ENCODE measurements at places on chromosomes 2 and 18. TPM values are rescaled to one million over a fixed set of nuclear protein-coding genes. Genes with fewer than 3 reads are reported as not detected.

DNA sequence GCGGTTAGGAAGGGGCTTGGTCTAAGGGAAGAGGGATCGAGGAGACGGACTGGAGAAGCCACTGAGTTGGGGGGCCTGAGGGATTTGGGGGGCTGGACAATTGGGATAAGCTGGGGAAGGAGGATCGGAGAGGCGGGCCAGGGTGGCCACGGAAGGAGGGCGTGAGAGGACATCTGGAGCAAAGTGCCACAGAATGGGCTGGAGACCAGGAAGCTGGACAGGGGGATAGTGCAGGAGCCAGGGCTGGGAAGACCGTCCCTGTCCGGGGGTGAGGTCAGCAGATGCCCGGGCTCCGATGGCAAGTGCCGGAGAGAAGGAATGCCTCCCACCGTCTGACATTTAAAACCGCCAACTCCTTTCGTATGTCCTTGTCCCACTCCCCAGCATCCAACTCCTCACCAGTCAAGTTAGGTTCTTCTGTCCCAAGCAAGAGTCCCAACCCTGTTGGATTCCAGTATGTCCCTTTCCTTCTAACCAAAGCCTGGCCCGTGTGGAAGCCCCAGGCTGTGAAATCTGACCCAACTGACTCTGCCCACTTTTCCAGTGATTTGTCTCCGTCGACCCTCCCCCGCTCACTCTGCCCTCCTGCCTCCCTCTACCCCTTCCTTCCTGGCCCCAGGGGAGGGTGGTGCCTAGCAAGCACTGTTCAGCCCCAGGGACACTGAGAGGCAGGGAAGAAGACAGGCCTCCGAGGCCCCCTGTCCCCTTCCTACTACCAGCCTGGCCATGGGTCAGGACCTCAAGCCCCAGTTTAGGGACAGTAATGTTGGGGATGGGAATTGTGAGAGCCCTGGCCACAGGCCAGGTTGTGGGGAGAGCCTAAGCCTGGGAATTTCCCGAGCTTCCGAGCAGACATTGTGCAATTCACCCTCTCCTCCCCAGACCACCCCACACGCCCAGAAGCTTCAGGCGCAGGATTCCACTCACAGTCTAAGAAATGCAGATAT, 31.5 kb upstream of the TMBIM1 start:
- peak overlapping the region; percentile 60 for H3K4me3 ChIP-seq
- no peak overlapping the region for H3K27ac ChIP-seq
- H3K27me3 ChIP-seq, result no peaks in the 10 kb centered on the region
- no peaks in the 10 kb centered on the region for H3K36me3 ChIP-seq
- H3K4me1 ChIP-seq, result peaks cover 22% of the 10 kb centered on the region
- peak; percentile 53 for DNase-seq

DNA sequence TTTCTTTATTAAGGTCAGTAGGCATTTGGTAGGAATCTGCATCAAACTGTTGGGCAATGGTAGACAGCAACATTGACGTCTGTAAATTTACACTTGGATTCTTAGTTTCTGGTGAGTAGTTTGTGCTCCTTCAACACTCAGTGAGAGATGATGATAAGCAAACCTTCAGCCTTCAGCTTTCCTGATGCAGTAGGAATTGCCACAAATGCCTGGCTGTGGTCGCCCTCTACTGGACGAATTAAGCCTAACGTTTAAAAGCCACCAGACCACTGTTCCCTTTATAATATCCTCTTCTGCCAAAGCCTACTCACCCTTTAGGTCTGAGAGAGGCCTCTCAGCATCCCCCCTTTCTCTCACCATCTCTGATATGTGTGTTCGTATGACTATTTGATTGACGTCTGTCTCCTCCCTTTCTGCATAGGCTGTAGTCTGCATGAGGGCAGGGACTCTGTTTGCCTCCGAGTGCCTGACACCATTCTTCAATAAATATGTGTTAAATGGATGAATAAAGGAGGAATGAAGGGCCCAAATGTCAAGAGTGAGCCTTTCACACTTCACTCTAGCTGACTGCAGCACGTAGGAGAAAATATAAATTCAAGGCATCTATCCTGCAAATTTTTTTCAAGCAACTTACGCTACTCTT, 47.0 kb upstream of the PLEKHM3 start:
- peaks cover 4% of the 10 kb centered on the region for H3K4me1 ChIP-seq
- no peak overlapping the region for H3K4me3 ChIP-seq
- DNase-seq, result peak; percentile 60
- no peaks in the 10 kb centered on the region for H3K36me3 ChIP-seq
- no peaks in the 10 kb centered on the region for H3K27me3 ChIP-seq

DNA sequence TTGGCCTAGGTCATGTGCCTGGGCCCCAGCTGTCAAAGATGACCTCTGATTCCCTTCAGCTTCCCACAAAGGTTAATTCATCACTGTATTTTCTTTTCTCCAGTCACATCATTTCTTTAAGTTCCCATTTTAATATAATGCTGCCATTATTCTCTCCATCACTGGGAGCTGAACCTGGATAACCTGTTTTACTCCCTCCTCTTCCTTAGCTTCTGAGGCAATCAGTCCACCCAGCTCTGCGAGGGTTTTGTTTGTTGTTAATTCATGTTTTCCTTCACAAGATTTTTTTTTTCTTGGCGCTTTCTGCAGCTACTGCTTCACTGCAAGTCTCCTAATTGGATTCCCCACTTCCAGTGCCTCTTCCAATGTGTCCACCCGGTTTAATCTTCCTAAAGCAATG, 5.1 kb upstream of the EML4 start:
- no peak overlapping the region for H3K4me3 ChIP-seq
- DNase-seq, result no peak
- H3K4me1 ChIP-seq, result peaks cover 3% of the 10 kb centered on the region

DNA sequence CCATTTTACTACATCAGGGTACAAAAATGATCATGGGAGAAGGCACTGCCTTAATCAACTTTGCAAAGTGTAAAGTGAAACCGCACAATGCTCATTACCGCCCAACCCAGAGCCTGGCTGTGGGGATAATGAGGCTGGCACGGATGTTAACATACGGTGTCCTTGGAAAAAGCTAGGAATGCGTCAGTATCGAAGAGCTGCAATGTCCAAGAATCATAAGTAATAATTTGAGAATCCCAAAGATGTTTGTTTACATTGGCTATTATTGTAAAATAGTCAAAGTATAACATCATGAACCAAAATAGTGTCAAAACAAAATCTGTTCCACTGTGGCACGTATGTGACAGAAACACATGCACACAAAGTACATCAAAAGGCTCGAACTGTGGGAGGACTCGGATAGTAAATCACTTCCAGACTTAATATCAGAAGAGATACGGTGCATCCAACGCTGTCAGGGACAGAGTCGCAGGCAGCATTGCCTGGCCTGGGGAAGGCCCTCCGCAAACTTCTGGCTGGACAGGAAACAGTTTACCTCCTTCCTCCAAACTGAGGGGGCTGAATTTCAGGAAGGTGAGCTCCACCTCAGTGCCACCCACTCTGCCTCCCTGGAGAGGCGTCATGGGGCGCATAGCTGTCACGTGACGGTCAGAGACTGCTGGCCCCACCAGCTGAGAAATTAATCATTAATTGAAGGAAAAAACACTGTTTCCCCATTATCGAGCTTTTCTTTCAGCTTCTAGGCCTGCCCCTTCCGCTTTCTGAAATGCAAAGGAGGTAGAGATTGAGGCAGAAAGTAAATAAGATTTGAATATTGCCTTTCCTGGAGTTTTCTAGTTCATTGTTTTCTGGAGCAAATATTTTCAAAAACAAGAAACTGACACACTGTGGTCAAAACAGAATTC, 1.8 kb upstream of the ID2 start:
- H3K27me3 ChIP-seq, result no peaks in the 10 kb centered on the region
- H3K27ac ChIP-seq, result peak overlapping the region; percentile 100

The ALPP gene
- not detected for total RNA-seq

DNA sequence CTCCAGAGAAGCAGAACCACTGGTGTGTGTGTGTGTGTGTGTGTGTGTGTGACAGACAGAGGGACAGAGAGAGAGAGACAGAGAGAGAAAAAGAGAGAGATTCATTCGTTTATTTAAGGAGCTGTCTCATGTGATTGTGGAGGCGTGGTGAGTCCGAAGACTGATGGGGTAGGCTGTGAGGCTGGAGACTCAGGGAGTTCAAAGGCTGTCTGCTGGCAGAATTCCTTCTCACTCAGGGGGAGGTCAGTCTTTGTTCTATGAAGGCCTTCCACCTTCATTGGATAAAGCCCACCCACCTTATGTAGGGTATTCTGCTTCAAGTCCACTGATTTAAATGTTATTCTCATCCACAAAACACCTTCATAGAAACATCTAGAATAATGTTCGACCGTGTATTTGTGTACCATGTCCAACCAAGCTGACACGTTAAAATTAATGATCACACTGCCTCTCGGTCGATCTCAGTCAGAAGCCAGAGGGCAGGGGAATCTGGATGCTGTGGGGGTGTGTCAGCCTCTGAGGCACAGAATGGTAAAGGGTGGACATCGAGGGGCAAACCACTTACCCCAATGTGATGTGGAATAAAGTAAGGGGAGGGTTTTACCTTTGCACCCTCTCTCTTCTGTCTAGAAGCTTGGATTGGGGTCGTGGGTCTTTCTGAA, 275.6 kb downstream of the SLC4A3 start:
- H3K27me3 ChIP-seq, result no peaks in the 10 kb centered on the region
- no peaks in the 10 kb centered on the region for H3K36me3 ChIP-seq
- H3K4me3 ChIP-seq, result no peak overlapping the region
- H3K27ac ChIP-seq, result no peak overlapping the region
- peaks cover 7% of the 10 kb centered on the region for H3K4me1 ChIP-seq
- DNase-seq, result no peak

- no peak for DNase-seq
- no peaks in the 10 kb centered on the region for H3K27me3 ChIP-seq
- H3K27ac ChIP-seq, result no peak overlapping the region
- H3K36me3 ChIP-seq, result no peaks in the 10 kb centered on the region
Measured at GRCh38 chr2:2043394-2043793, 287.7 kb downstream of the MYT1L start.

DNA sequence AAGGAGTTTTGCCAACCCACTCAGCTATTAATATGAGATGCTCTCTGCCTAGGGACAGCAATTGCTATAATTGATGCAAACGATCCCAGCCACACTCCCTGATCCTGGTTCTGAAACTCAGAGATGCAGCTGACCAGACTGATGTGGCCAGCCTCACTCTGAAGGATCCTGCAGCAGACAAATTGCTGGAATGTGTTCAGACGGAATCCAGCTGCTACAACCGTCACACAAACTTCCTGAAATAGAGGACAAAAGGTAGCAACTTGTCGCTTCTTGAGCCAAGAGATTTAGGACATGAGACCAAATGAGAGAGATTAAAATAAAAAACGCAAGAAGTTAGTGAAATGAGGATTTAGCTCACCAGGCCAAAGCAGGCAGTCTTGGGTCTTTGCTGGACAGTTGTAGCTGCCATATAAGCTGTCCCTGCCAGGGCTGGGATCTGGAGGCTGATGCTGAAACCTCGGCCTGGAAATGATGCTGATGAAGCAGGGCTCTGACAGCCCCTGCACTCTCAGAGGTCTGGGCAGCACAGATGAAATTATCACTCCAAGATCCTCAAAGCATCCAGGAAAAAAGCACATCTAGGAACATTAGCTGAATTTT, 8.3 kb upstream of the YWHAQ start:
- no peak overlapping the region for H3K27ac ChIP-seq
- H3K4me1 ChIP-seq, result no peaks in the 10 kb centered on the region
- H3K36me3 ChIP-seq, result no peaks in the 10 kb centered on the region
- no peaks in the 10 kb centered on the region for H3K27me3 ChIP-seq
- no peak for DNase-seq

- H3K4me1 ChIP-seq, result no peaks in the 10 kb centered on the region
- H3K36me3 ChIP-seq, result no peaks in the 10 kb centered on the region
- DNase-seq, result no peak
- H3K4me3 ChIP-seq, result no peak overlapping the region
- H3K27me3 ChIP-seq, result no peaks in the 10 kb centered on the region
Measured at GRCh38 chr2:34785206-34785785, 1186.2 kb upstream of the FAM98A start.

The GALNT14 gene
- total RNA-seq, result 9.7 TPM

The UGT1A1 gene
- not detected for total RNA-seq

GRCh38 chr2:30321466-30321865, 90.1 kb downstream of the LBH start:
- H3K4me3 ChIP-seq, result no peak overlapping the region
- H3K27me3 ChIP-seq, result no peaks in the 10 kb centered on the region
- H3K27ac ChIP-seq, result no peak overlapping the region
- peak; percentile 55 for DNase-seq
- no peaks in the 10 kb centered on the region for H3K4me1 ChIP-seq
- no peaks in the 10 kb centered on the region for H3K36me3 ChIP-seq

The DSG4 gene
- not detected for total RNA-seq

The CXCR4 gene
- 3.6 TPM for total RNA-seq

DNA sequence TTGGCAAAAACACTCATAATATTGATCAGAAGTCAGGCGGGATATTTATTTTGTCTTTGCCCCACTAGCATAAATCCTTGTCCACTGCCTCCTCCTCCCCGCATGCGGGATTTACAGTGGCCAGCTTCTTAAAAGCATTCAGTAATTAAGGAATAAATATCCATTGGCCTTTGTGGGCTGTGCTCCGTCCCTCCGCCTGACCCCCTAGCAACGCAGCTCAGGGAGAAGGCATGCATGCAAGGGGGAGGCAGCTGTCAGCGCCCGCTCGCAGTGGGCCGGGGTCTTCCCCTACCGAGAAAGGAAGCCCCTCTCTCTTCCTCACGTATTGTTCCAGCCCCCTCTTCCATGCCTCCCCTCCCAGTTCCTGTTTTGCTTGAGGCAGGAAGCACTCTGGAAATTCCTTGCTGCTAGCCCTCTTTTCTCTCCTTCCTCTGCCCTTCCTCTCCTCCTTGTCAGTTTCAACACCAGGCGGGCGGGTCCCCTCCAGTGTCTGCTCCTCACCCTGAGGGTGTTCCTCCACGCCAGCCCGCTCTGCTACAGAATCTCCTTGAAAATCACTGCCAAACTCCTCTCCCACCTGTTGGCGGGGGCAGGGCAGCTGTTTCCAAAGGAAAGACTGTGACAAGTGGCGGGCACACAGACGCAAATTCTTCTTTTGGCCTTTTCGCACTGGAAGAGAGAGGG, 60.1 kb downstream of the GBX2 start:
- H3K36me3 ChIP-seq, result no peaks in the 10 kb centered on the region
- no peaks in the 10 kb centered on the region for H3K4me1 ChIP-seq
- no peak overlapping the region for H3K27ac ChIP-seq
- no peak for DNase-seq
- no peaks in the 10 kb centered on the region for H3K27me3 ChIP-seq

GRCh38 chr2:160942476-160943142, 217.6 kb upstream of the TANK start:
- H3K27ac ChIP-seq, result no peak overlapping the region
- no peak overlapping the region for H3K4me3 ChIP-seq
- no peak for DNase-seq
- H3K27me3 ChIP-seq, result no peaks in the 10 kb centered on the region
- H3K36me3 ChIP-seq, result no peaks in the 10 kb centered on the region

GRCh38 chr2:96940001-96940615, 46.3 kb downstream of the FAM178B start:
- H3K4me3 ChIP-seq, result no peak overlapping the region
- no peaks in the 10 kb centered on the region for H3K36me3 ChIP-seq
- H3K27me3 ChIP-seq, result no peaks in the 10 kb centered on the region
- H3K27ac ChIP-seq, result no peak overlapping the region

GRCh38 chr18:48777026-48777743, 173.6 kb downstream of the SMAD7 start:
- no peaks in the 10 kb centered on the region for H3K36me3 ChIP-seq
- no peaks in the 10 kb centered on the region for H3K27me3 ChIP-seq
- no peak overlapping the region for H3K4me3 ChIP-seq

The PAX8 gene
- 3.2 TPM for total RNA-seq

All from A673 (cell line).